ENCODE measurements at places on chromosomes 16 and 17.

- DNase-seq = no peak
Observed at GRCh38 chr17:1590029-1590746, 27.6 kb upstream of the PITPNA start.

GRCh38 chr17:43011728-43012472, 5.3 kb downstream of the IFI35 start:
- DNase-seq = no peak

DNA sequence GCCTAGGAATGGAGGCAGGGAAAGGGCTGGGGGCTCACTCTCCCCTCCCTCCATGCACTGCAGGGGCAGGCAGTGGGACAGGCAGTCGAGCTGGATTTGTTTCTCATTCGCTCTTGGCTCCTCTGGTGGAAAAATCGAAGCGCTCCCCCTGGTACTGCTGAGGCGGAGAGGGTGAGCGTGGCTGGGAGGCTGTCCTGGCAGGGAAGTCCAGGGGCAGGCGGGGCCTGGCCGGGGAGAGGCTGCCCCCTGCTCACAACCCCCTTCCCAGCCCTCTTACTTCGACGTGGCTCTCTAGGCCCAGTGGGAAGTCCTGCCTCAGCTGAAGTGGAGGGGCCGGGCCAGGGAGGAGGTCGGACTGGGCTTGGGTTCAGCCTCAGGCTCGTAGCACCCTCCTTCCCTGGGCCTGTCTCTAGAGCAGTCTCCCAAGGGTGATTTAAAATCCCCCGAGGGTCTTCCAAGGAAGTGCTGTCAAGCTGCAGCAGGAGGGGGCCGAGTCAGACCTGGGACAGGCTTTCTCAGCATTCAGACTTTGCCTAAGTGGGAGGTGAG, 16.5 kb upstream of the TMEM92 start:
- DNase-seq = no peak

DNA sequence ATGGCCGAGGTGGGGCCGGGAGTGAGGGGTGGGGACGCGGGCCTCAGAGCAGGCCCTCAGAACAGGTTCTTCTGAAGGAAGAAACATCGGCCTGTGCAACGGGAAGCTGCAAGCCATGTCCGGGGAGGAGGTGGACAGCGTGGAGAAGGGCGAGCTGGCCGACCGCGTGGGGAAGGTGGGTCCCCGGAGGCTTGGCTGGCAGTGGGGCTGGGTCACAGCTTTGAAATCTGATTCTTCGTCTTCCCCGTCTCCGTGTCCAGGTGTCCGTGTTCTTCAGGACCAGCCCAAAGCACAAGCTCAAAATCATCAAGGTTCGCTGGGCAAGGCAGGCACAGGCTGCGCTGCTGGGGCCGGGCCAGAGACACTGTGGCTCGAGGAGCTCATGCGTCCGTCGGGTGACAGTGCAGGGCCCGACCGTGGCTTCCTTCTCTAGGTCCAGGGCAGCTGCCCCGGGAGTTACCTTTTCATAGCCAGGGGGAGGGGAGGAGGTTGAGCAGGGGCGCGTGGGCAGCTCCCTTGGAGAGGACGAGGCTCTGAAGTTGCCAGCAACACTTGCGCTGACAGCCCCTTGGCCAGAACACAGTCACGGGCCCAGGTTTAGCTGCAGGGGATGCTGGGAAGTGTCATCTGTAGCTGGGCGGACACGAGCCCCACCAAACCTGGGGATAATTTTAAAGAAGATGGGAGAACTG, 51.3 kb downstream of the MEAK7 start:
- no peak for DNase-seq

- DNase-seq = peak; percentile 60
Observed at GRCh38 chr17:50903604-50904517, 37.7 kb upstream of the TOB1 start.

DNA sequence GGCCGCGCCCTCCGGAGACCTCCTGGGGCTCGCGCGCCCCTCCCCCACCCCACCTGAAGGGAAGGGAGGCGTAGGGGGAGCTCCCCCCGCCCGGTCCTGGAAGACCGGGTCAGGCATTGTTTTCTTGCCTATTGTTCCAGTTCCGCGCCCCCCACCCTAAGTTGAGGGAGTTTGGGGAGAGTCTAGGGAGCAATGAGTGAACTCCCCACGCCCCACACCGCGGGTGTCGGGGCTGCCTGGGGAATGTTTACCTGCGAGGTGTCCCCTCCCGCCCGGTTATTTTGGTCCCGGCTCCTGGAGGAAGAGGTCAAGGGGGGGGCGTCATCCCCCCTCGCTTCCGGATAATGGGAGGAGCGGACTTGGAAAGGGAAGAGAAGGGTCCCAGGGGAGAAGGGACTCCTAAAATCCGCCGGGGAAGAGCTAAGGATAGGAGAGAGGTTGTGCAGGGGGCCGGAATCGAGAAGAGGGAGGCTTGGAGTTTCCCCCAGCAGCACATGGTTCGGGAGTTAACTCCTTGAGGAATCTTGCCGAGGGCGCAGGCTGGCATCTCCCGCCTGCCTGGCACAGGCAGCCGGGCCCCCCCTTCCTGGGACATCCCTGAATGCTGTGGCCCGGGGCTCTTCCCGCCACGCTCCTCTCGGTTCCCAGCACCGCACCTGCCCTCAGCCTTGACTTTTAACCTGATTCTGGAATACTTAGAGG, 881 bp downstream of the MLLT6 start:
- no peak for DNase-seq

GRCh38 chr17:30579610-30580315, 102.6 kb downstream of the GOSR1 start:
- DNase-seq = no peak

DNA sequence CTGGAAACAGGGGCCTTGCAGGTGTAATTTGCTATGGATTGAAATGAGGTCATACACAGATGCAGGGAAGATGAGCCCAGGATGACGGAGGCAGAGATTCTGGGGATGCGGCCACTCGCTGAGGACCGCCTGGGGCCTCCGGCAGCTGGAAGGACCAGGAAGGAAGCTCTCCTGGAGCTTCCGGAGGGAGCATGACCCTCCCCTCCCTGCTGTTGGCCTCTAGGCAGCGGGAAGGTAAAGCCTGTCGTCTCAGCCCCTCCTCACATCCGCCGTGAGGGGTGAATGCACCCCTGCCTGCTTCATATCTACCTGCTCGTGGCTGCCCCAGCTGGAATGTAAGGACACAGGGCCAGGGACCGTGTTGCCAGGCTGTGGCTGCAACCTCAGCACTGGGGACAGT, 29.1 kb upstream of the ZNF469 start:
- no peak for DNase-seq

DNA sequence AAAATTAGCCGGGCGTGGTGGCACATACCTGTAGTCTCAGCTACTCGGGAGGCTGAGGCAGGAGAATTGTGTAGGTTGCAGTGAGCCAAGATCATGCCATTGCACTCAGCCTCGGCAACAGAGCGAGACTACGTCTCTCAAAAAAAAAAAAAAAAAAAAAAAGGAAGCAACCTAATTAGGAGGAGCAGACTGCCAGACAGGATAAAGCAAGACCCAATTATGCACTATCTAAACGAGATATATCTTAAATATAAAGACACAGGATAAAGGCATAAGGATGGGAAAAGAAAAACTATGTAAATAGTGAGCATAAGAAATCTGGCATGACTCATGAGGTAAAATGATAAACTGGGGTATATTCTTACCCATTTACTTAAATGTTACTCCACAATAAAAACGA, 4.9 kb downstream of the TXNDC11 start:
- DNase-seq = no peak

DNA sequence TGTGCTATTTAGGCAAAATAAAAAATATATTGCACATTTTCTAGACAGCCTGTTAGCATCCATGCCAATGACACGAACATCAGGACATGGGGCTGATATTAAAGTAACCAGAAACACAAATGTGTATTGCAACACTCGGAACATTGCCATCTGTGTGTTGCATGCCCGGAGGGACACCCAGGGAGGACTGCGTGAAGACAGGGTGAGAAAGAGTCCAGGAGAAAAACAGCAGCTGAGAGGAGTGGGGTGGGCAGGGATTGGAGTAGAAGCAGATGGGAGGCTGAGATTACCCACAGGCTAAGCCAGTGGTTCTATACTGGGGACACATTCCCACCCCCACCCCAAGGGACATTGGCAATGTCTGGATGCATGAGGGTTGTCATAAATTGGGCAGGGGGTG, 114.8 kb downstream of the GRIN2A start:
- DNase-seq = no peak

DNA sequence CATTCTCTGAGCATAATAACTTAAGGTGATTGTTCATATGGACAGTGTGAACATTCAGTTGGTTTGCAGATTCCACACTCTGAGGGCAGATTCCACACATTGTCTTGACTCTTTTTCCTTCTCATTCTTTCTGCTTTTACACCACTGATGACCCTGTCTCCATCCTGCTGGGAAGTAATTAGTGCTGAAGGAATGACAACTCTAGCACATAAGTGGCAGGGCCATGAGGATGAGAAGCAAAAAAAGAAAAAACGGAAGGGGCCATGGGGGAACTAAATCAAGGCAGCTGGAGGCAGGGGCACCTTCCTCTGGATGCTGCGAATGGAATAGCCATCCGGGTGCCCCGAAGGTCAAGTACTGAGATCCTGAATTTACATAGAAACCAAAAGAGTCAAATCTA, 944.0 kb downstream of the KCNJ2 start:
- no peak for DNase-seq

Measured in CD4-positive, alpha-beta T cell treated with Interleukin-15 for 4 hours (primary cell).